Left kidney (tissue), 8 donors: ENCODE measurements at places on chromosomes 12 and 14. TPM values are rescaled to one million over a fixed set of nuclear protein-coding genes. Genes with fewer than 3 reads are reported as not detected.

Gene KLHL33
- polyA plus RNA-seq: 0.60 TPM

Gene GPR84
- polyA plus RNA-seq: 0.15 TPM

Gene SLC17A8
- 0.35 TPM for polyA plus RNA-seq

Gene KRT83
- not detected for polyA plus RNA-seq

Gene CNPY2
- 157 TPM for polyA plus RNA-seq

Gene RNASE7
- polyA plus RNA-seq: 0.55 TPM

Gene TMEM19
- 40.0 TPM for polyA plus RNA-seq

Gene REP15
- polyA plus RNA-seq: 2.7 TPM

Gene TMCC3
- 42.9 TPM for polyA plus RNA-seq

Gene IFNG-AS1
- 0.28 TPM for polyA plus RNA-seq

Gene DLK1
- 10.8 TPM for polyA plus RNA-seq

Gene TAS2R9
- not detected for polyA plus RNA-seq

Gene HVCN1
- 10.7 TPM for polyA plus RNA-seq

Gene OR4N5
- not detected for polyA plus RNA-seq

Gene ACVRL1
- polyA plus RNA-seq: 28.2 TPM

Gene CCDC184
- polyA plus RNA-seq: 0.25 TPM

Gene GIT2
- 54.5 TPM for polyA plus RNA-seq

Gene LRP6
- polyA plus RNA-seq: 68.9 TPM

Gene GLIPR1L1
- 0.43 TPM for polyA plus RNA-seq

Gene C12orf56
- polyA plus RNA-seq: 2.2 TPM

Gene ACRBP
- polyA plus RNA-seq: 6.0 TPM

Gene FGF6
- not detected for polyA plus RNA-seq

Gene RNASE4
- polyA plus RNA-seq: 1.0 TPM

Gene PTPRQ
- polyA plus RNA-seq: 53.1 TPM

Gene RERG
- 34.5 TPM for polyA plus RNA-seq

Gene PRH2
- 0.50 TPM for polyA plus RNA-seq
